ENCODE measurements at places on chromosomes 6 and 20. TPM values are rescaled to one million over a fixed set of nuclear protein-coding genes. Genes with fewer than 3 reads are reported as not detected.

Gene F13A1
- 275 TPM for total RNA-seq

Gene POPDC3
- not detected for total RNA-seq

Gene UBR2
- total RNA-seq = 35.2 TPM

Gene APOM
- total RNA-seq = 4.6 TPM

Gene RREB1
- total RNA-seq = 56.5 TPM

Gene HCRTR2
- total RNA-seq = not detected

Gene NRM
- 14.2 TPM for total RNA-seq

Gene PPP1R3G
- 1.9 TPM for total RNA-seq

Gene MLN
- not detected for total RNA-seq

Gene EYA2
- 2.6 TPM for total RNA-seq

Data from kidney (tissue), 22 donors.